ENCODE measurements at places on chromosomes 6 and 20.
A peak's percentile ranks its signal among the peaks of the same experiment; 100 is the strongest.

DNA sequence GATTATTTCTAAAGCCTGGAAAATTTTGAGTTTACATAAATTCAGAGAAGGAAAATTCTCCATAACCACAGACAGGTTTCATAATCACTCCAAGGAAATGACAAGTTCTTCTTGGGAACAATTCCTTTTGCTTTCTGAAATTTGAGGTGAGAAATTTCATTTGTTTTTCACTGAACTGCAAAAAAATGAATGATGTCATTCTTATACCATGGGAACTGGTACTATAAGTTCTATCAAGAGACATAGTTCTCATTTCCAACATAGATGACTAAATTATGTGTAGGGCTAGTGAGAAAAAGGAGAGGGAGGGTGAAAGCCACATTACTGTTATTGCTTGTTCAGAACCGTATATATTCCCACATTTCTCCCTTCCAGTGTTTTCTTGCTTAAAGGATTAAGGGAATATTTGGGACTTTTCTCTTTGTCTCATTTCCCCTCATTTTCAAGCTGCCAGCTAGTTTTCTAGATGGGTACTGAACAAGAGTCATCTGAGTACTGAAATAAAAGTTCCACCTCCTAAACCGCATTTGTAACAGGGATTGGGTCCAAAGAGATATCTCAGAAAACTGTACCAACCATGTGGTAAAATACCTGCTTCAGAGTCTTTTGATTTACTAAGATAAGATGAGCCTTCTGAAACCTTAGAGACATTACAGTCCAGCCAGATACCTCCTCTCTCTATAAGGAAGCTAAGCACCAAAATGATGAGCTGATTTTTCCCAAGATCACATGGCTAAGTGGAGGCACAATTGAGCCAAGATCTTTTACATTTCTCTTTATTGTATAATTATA is 144.3 kb upstream of the PRDM1 start:
- no peak for DNase-seq

DNA sequence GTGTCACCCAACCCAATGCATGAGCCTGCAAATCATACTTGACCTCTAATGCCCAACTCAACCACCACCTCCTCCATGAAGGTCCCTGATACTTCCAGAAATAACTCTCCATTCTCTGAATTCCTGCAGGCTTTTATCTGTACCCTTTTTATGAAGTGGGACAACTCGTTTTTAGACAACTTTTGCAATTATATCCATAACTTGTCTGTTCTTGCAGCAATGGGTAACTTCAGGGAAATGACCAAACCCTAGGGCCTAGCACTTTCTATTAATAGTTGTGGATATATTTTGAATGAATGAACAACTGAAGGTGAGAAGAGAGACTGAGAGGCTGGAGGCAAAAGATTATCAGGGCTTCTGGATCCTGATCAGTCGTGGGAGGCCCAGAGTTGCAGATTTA is 236.6 kb upstream of the MOCS1 start:
- DNase-seq: no peak

DNA sequence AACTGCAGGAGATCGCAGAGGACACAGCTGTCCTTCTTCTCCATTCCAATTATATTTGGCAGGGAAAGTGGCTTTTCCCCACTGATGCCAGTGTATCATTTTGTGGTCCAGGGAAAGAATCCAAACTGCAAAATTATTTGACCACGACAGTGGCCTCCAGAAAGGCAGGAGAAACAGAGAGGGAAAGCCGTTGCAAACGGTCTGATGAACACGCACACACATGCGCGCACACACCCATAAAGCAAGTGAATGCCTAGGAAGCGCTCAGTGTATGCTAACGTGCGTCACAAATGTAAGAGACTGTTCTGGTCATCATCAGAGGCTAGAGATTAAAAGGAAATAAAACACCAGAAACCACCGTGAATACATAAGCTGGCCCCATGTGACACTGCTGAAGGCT is 54.0 kb downstream of the NPEPL1 start:
- no peak for DNase-seq

DNA sequence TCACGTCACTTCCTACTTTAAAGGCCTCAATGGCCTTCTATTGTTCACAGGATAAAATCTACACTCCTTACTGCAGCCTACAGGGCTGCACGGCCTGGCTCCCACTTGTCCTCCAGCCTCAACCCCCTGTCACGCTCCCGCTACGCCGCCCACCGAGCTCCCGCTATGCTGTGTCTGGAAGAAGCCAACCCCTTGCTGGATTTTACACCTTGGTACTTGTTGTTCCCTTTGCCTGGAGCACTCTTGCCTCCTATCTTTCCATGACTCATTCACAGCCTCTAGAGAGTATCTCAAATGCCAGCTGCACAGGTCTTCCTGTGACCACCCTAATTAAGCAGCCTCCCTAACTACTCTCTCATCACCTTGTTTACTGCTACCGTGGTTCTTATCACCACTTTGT is 259.9 kb downstream of the PRKN start:
- DNase-seq: no peak

DNA sequence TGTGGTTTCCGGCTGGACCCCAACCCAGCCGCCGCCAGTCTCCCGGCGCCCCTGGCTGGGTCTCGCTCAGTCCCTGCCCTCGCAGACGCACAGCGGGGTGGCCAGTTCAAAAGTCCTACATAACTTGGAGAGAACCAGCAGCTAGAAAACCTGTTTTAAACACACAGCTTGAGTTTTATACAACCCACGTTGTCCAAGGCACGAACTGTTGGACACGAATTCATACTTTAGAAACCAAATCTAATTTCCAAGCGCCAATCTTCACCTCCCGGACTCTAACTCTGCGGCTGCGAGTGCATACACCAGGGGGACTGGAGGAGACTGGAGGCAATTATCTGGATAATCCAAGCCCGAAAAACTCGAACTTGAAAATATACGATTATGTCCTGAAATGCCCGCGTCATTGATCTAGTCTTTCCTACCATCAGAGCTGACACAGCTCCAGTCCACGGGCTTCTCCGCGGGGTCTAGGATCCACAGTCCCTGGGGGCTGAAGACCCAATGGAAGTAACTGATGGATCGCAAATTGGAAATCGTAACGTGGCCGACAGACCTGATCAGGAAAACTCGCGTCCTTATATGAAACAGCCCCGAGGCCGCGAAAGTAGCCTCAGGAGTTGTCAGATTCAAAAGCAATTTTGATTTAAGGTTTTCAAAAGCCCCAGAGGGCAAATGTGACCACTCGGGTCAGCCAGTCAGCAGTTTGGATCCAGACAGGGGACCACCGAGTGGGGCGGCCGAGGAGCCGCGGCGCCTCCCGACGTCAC is 843 bp upstream of the HEY2 start:
- peak; percentile 16 for DNase-seq

GRCh38 chr6:163260111-163260895 is 154.2 kb upstream of the QKI start:
- DNase-seq: no peak

DNA sequence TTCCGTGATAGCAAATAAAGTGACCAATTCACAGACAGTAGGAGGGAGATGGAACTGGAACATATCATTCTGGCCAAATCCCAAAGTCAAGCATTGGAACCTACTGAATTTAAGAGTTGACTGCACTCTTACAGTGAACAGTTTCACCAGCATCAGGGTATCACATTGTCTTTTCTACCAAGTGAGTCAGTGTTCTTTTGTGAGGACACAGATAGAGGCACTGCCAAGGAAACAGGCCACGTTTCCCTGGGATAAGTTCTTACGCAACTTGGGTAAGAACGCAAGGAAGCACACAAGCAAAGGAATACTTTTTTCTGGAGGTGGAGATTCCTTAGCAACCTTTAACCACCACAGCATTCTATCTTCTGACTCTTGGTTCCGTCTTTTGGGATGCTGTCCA is 28.6 kb upstream of the ENPP5 start:
- no peak for DNase-seq

- no peak for DNase-seq
Measured at GRCh38 chr6:43970913-43971775, 156.1 kb downstream of the MRPL14 start.

GRCh38 chr6:35512006-35512405 is 690 bp downstream of the TULP1 start:
- no peak for DNase-seq

DNA sequence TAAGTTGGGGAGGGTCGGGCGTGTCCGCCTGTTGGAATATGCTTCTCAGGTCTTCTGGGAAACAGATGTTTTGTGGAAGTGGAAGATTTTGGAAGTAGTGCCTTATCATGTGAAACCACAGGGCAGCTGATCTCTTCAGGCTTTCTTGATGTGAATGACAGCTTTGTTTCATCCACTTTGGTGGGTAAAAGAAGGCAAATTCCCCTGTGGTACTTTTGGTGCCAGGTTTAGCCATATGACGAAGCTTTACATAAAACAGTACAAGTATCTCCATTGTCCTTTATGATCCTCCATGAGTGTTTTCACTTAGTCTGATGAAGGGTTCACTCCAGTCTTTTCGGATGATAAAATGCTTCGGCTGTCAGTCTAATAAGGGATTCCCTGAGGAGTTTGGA is 4.6 kb downstream of the IRF4 start:
- DNase-seq: no peak

- no peak for DNase-seq
Measured at GRCh38 chr20:17229256-17229655, 2.4 kb downstream of the PCSK2 start.

DNA sequence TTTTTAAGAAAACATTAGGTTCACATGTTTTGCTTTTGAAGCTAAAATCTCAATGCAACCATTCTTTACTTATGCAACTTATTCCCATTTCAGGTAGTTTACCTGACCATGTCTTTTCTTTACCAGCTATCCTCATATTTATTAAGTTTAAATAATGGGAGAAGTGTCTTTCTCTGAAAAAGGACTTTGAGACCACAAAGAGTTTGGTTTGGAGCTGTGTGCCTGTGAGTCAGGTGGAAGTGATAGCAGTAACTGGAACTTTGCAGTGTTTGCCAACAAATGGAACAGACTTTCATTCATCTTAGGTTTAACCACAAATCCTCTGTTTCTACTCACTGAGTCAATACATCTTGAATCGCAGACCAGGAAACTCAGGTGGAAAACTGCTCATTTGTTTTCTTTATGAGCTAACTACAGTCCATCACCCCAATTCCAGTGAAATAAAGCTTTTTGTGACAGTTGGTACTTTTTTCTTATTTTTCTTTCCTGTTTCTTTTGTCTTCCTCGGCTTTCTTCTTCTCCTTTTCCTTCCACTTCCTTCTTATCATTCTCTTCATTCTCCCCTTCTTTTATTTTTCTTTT is 148.3 kb upstream of the RIN2 start:
- DNase-seq: no peak

- DNase-seq: no peak
Measured at GRCh38 chr6:39051399-39052122, 3.0 kb downstream of the GLP1R start.

All from activated T-cell treated with anti-CD3 and anti-CD28 coated beads, Interleukin-2, amount 50 U/mL, for 72 hours (primary cell).